ENCODE measurements at places on chromosomes 12 and 14.

- DNase-seq, result no peak
Measured at GRCh38 chr14:81432219-81432661, 32.1 kb upstream of the STON2 start.

GRCh38 chr12:5461966-5462365 is 30.1 kb downstream of the NTF3 start:
- no peak for DNase-seq

- DNase-seq, result no peak
Measured at GRCh38 chr14:59018978-59019377, 169.5 kb upstream of the DAAM1 start.

GRCh38 chr14:62373944-62374343 is 611.7 kb downstream of the SNAPC1 start:
- no peak for DNase-seq

GRCh38 chr12:103928682-103929045 is 1.5 kb upstream of the HSP90B1 start:
- DNase-seq, result no peak

GRCh38 chr12:23618718-23619117 is 330.8 kb downstream of the SOX5 start:
- no peak for DNase-seq
